Renal cortex interstitium (tissue), 15 donors: ENCODE measurements at places on chromosomes 13 and 19.

GRCh38 chr19:57816652-57817051 lies 1.9 kb upstream of the ZNF552 start:
- DNase-seq: no peak

GRCh38 chr13:31970231-31970930 lies 61.2 kb upstream of the FRY start:
- DNase-seq: no peak

DNA sequence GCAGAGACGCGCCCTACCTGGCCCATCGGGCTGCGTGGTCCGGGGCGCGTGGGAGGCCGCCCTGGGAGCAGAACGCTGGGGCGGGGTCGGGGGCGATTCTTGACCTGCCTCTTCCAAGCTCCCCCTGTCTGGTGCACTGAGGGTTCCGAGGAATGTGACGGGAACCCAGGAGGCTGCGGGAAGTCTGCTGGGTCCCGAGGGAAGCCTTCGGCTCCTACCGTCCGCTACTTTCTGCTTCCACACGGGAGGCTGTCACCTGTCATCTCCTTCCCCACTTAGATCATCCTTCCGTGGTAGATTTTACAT lies 781 bp upstream of the SPRYD7 start:
- DNase-seq: no peak

GRCh38 chr13:99661791-99662190 lies 160.5 kb downstream of the TM9SF2 start:
- no peak for DNase-seq

GRCh38 chr19:39111593-39112199 lies 13.9 kb upstream of the PAK4 start:
- DNase-seq: no peak

- DNase-seq: no peak
Observed at GRCh38 chr13:112764864-112765561, 75.2 kb downstream of the ATP11A start.

- no peak for DNase-seq
Observed at GRCh38 chr13:32047793-32048192, 16.2 kb downstream of the FRY start.

DNA sequence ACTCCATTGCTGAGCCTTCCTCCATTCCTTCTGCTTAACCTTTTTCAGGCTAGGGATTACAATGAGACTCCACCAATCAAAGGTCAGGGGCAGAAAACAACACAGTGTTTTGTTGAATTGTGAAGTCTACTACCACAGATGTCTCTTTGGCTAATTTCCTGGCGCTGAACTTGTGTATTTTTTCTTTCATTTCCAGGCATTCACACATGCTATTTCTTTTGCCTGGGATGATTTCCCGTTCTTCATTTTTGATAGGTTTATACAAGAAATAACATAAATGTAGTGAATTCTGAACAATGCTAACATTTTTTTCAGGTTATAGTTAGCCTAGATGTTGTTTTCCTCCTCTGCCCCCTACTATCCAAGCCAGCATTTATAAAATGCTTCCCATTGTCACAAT lies 64.3 kb downstream of the OLFM4 start:
- DNase-seq: no peak

- no peak for DNase-seq
Observed at GRCh38 chr13:44199627-44200207, 173.9 kb upstream of the SERP2 start.

DNA sequence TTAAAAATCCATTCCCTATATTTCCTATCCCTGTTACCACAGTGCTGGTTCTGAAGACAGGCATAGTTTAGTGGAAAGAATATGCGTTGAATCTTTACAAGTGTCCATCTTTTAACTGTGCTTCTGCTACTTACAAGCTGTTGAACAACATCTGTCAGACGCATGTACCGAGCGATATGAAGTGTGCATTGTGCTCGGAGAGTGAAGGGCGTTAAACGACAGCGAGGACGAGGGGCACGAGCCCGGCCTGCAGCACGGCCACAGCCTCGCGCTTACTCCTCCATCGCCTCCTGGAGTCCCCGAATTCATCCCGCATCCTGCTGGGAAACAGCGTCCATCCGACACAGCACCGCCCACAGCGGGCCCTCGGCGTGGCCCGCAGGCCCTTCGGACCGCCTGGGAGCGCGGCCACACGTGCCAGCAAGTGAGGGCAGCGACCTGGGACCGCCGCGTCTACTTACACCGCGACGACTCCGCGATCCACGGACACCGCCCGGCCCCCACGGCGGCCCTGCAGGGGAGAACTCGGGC lies 514 bp downstream of the PCID2 start:
- DNase-seq: no peak

- DNase-seq: no peak
Observed at GRCh38 chr13:72293206-72293605, 426.2 kb upstream of the DACH1 start.

- no peak for DNase-seq
Observed at GRCh38 chr13:50224534-50224933, 209.3 kb downstream of the KCNRG start.

DNA sequence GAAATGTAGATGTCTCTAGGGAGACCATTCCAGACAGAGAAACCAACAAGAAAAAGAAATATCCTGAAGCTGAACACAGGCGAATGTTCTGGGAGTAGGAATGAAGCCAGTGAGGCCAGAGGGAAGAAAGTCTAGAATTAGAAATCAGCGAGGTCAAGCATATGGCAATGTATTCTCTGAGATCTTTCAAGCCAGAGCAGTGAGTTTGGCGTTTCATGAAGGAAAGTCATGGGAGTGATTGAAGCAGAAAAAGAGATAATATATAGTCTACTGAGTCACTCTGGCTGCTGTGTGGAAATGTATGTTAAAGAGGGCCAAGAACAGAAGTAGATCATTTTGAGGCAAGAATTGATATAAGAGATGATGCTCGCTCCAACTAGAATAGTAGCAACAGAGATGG lies 576.0 kb downstream of the PCDH17 start:
- no peak for DNase-seq

- no peak for DNase-seq
Observed at GRCh38 chr13:50275392-50276063, 260.3 kb downstream of the KCNRG start.

- no peak for DNase-seq
Observed at GRCh38 chr13:112903071-112903577, 65.9 kb upstream of the MCF2L start.

GRCh38 chr19:4768934-4769777 lies 22.4 kb upstream of the FEM1A start:
- DNase-seq: peak; percentile 94

- no peak for DNase-seq
Observed at GRCh38 chr19:35240327-35240726, 8.5 kb upstream of the LSR start.

DNA sequence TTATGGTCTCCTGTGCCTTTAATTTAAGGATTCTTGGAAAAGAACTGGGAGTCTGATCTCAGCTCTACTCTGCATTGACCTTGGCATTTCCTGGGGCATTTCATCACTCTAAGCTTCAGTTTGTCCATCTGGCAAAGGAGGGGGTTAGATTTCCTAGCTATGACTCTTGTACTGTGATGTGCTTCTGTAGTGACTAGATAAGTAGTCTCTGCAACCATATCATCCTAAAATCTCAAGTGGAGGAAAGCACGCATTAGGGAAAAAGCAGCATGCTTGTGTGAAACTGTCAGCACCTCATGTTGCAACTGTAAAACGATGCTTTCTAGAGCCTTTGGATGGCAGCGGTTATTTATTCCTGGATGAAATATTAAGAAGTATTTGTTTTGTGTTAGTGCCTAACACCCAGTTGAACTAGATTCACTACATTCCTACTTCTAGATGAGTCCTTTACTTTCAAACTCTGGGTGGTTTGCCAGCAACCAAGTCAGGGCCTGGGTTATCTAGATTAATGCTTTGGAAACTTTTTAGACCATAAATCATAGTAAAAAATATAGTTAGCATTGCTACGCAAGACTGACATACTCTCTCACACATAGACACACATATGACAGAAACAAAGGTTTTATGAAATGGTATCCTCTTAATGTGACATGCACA lies 6.8 kb downstream of the WDFY2 start:
- no peak for DNase-seq

GRCh38 chr13:26186995-26187394 lies 35.1 kb downstream of the RNF6 start:
- no peak for DNase-seq

- DNase-seq: no peak
Observed at GRCh38 chr19:6551607-6552450, 21.0 kb downstream of the TNFSF9 start.

- no peak for DNase-seq
Observed at GRCh38 chr13:101211261-101211660, 205.0 kb downstream of the NALCN start.

- no peak for DNase-seq
Observed at GRCh38 chr19:4303819-4304537, 420 bp upstream of the FSD1 start.

GRCh38 chr19:9741476-9742171 lies 26.9 kb downstream of the ZNF846 start:
- no peak for DNase-seq

DNA sequence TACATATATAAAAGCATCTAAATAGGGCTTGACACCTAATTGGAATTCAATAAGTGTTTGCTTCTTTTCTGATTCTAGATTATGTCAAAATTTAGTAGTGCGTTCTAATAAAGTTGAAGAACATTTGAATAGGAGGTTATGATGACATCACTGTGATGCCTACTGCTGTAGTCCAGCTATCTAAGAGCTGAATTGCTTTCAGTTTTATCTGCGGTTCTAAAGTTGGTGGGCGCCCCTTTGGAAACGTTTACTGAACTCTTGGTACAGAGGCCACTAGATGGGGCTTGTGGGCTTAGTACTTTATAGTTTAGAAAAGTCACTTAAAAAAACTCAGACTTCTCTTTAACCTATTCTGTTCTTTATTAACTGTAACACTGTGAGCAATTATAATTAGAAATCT lies 776.9 kb downstream of the GPC5 start:
- DNase-seq: peak; percentile 23

GRCh38 chr19:28258829-28259228 lies 954.1 kb downstream of the UQCRFS1 start:
- DNase-seq: no peak

- no peak for DNase-seq
Observed at GRCh38 chr13:80962855-80963254, 621.9 kb upstream of the SPRY2 start.

GRCh38 chr19:4233282-4233853 lies 4.0 kb downstream of the EBI3 start:
- no peak for DNase-seq

DNA sequence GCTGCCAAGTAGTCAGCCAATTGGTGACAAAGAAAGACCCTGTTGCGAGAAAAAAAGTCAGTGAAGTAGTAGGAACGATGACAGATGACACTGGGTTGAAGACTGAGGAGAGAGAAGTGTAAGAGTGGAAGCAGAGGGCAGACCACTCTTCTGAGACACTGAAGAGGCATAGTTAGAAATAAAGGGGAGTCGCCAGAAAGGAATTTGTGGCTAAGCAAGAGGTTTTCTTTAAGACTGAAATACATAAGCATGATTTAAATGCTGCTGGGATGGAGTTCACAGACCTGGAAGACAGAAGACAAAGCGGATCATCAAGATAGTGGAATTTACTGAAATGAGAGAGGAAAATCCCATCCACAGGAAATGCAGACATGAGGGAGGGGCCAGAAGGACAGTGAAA lies 56.2 kb upstream of the USPL1 start:
- no peak for DNase-seq

DNA sequence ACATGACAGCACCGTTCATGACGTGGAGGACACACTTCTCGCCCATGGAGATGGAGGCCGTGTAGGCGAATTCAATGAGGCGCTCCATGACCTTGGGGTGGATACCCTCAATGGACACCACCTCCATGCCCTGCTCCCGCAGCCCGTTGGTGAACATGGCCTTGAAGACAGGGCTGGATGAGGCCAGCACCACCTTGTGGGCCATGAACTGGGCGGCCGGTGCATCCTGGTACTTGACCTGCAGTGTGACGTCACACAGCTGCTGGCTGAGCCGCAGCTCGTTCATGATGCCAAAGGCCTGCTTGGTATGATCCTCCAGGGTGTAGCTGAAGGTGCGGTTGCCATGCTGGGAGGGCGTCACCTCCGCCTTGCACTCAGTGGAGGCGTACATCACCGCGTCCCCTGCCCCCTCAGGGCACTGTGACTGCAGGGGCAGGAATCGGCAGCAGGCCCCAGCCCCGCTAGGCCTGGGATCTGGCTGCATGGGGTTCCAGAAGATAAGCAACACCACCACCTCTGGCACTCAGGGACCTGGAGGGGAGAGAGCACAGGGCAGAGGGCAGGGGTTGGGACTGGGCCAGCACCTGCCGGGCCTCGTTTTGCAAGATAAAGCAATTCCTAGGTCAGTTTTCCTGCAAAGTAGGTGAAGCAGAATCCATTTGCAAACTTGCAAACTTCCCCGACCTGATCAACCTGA lies 3.5 kb downstream of the KEAP1 start:
- no peak for DNase-seq

- no peak for DNase-seq
Observed at GRCh38 chr19:17969096-17969792, 2.3 kb downstream of the KCNN1 start.

DNA sequence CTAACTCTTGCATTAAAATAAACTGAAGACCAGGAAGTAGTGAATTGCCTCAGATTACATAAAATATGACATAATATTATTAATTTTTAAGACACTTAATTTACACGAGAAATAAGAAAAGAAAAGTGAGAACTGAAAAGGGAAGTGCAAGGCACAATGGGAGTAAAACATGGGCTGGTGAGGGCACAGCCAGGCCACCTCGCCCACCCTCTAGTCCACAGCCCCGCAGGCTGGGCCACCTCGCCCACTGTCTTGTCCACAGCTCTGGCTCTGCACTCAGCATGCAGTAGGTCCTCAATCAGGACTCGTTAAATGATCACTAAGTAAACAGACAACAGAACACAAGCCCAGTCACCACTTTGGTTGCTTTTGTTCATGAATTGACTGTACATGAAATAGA lies 67.8 kb upstream of the ARHGEF7 start:
- DNase-seq: no peak

- no peak for DNase-seq
Observed at GRCh38 chr13:76826527-76826926, 59.7 kb downstream of the KCTD12 start.

DNA sequence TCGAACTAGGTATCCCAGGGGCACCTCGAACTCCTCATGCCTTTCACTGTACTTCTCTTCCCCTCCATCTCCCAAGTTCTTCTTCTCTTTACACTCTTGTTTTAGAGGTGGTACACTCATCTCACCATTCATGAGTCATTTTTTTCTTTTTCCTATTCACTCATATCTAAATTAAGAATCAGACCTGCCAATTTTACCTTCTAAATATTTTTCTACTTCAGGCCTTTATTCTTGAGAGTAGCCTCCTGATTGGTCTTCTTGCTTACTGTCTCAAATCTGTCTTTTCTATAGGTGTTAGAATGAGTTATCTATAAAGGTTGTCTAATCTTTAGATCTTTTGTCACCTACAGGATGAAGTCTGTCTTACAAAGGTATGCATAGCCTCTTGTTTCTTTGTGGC lies 20.7 kb downstream of the TDRD3 start:
- DNase-seq: no peak
